ENCODE measurements at places on chromosomes 12 and 14.

- no peak for DNase-seq
- peak within 1 kb of the TSS; percentile 68 for H3K4me3 ChIP-seq
- H3K4me1 ChIP-seq = 0 out of 2 replicates have a peak, but pooled peaks cover 1% of the 10 kb centered on the region
- no peak within 1 kb of the TSS for H3K27ac ChIP-seq
Measured at GRCh38 chr12:55728939-55729818, at the start of gene CD63. Gene CD63, minus strand, starts transcription at chr12:55729009. Its CDS starts 668 bp downstream, at chr12:55728341.

- H3K36me3 ChIP-seq = no peaks in the 10 kb centered on the region
- H3K27me3 ChIP-seq = no peaks in the 10 kb centered on the region
- DNase-seq = no peak
- peaks cover 3% of the 10 kb centered on the region for H3K4me1 ChIP-seq
- H3K4me3 ChIP-seq = no peak overlapping the region
- H3K27ac ChIP-seq = no peak overlapping the region
Measured at GRCh38 chr12:52165096-52165855, 26.5 kb downstream of the KRT80 start.

GRCh38 chr14:54579621-54580020 is 12.7 kb downstream of the SAMD4A start:
- no peaks in the 10 kb centered on the region for H3K27me3 ChIP-seq
- H3K4me3 ChIP-seq = no peak overlapping the region
- no peak for DNase-seq
- H3K27ac ChIP-seq = no peak overlapping the region

DNA sequence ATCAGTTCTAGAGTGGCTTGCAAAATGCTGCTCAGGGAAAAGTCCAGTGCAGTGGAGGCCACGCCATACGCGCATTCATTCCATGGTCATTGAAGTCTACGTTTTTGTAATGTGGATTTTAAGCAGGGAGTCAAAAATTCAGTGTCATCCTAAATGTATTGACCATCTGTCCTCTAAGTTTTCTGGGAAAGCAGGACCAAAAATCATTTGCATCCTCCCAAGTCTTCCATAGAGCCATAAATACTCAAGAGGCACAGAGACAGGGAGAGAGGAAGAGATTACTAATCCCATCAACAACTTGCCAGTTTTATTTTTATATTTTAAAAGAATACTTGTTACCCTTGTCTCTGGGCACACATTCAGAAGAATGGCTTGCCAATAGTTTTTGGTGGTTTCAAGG is 36.9 kb downstream of the RHOJ start:
- no peaks in the 10 kb centered on the region for H3K36me3 ChIP-seq
- no peak for DNase-seq
- no peak overlapping the region for H3K27ac ChIP-seq
- H3K4me3 ChIP-seq = no peak overlapping the region
- no peaks in the 10 kb centered on the region for H3K27me3 ChIP-seq

DNA sequence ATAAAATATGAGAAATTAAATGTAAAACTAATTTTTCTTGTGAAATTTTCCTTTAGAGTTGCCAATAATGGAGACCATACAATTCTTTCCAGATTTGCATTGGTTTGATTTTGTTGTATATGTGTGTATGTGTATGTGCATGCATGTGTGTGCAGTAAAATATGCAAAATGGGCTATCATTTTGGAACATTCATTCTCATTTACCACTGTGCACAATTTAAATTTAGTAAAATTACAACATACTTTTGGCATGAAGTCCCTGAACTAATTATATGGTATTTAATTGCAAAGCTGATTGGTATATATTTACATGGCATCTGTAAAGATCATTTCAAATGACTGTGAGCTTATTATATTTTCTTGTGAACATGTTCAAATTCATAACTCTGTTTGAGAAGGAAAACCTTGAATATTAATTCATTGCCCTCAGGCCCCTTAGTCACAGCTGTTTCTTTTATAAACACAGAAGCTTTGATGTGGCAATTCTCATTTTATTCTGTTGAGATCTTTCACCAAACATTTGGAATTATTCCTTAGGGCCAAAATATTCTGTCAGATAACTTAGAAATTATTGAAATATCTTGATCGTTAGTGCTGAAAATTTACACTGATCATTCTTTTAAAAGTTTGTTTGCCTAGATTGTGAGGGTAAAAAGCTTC is 17.6 kb downstream of the KERA start:
- no peaks in the 10 kb centered on the region for H3K4me1 ChIP-seq
- no peak for DNase-seq
- no peaks in the 10 kb centered on the region for H3K36me3 ChIP-seq
- H3K27ac ChIP-seq = no peak overlapping the region
- H3K4me3 ChIP-seq = no peak overlapping the region

DNA sequence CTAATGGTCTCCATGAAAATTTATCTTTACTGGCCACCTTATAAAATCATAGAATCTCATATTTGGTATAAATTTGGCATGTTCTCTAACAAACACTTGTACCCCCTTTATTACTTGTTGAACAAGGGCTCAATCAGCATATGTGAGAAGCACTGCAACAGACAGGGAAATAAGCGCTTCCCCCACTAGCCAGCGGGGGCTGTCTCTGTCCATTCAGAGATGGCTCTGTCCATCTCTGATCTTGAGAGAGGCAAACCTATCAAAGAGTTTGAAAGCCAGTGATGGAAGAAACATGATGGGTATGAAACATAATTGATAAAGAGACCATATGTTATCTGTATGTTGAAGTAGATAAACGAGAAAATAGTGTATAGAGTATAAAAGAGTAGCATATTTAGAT is 326.8 kb downstream of the PDZRN4 start:
- H3K36me3 ChIP-seq = no peaks in the 10 kb centered on the region
- H3K27me3 ChIP-seq = no peaks in the 10 kb centered on the region
- no peaks in the 10 kb centered on the region for H3K4me1 ChIP-seq

DNA sequence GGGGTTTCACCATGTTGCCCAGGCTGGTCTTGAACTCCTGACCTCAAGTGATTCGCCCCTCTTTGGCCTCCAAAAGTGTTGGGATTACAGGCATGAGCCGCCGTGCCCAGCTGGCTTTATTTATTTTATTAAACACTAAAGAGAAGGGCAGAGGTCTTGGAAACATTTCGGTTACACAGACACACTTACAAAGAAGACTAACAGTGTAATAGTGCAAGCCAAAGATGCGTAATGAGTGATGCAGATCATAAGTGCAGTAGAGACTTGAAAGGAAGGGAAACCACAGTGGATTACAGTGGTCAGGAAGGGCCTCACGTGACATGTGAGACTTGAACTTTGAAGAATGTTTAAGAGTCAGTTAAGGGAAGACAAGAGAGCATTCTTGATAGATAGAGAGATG is 33.9 kb upstream of the CDK17 start:
- H3K4me1 ChIP-seq = no peaks in the 10 kb centered on the region
- no peak overlapping the region for H3K27ac ChIP-seq
- H3K27me3 ChIP-seq = no peaks in the 10 kb centered on the region
- H3K36me3 ChIP-seq = no peaks in the 10 kb centered on the region
- H3K4me3 ChIP-seq = no peak overlapping the region

DNA sequence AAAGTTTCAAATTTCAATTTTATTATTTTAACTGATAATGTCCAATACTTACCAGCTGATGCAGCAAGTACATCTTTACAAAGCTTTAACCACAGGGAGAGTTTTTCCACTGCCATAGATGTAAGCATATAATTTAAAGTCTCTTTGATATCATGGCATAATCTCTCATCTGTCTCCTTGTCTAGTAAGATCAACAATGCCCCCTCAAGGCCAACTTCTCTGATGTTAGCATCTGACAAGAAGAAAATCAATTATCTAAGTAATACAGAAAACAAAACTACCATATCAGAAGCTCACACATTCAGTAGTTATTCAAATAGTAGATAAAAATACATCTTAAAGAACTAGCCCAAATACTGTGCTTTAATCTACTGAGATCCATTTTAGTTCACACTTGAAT is 94.2 kb downstream of the HEATR5A start:
- DNase-seq = no peak
- H3K27me3 ChIP-seq = no peaks in the 10 kb centered on the region
- H3K4me3 ChIP-seq = no peak overlapping the region
- H3K27ac ChIP-seq = no peak overlapping the region
- no peaks in the 10 kb centered on the region for H3K4me1 ChIP-seq

DNA sequence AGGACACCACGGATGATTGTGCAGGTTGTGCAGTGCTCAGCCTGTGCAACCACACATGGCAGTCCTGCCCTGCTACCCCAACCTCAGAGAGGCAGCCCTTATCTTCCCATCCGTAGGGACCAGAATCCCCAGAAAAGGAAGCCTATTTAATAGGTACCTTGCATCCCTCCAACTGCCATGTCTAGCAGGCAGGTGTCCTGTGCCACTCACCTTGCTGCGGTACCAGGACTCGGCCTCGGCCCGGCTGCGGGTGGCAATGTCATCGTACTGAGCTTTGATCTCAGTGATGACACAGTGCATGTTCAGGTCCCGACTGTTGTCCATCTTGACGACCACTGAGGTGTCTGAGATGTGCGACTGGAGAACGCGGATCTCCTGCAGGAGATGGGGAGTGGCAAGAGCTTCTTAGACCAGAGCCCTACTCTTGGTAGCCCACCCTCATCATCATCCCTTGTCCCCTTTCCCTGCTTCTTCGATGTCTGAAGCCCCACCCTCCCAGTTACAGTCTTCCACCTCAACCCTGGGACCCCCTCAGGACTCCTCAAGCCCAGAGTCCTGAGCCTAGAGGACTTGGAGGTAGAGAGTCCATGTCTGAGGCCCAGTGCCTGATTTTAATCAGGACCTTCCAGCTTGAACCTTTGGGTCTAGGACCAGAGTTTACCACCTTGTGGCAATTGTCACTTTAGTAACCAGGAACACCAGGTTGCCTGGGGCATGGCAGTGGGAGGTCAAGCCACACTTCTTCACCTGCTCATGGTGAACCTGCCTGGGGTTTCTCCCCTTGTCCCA is 20.5 kb downstream of the KRT7 start:
- H3K27ac ChIP-seq = no peak overlapping the region
- no peaks in the 10 kb centered on the region for H3K4me1 ChIP-seq
- no peak overlapping the region for H3K4me3 ChIP-seq

- H3K36me3 ChIP-seq = no peaks in the 10 kb centered on the region
- no peak for DNase-seq
- H3K4me3 ChIP-seq = no peak overlapping the region
- no peaks in the 10 kb centered on the region for H3K27me3 ChIP-seq
- H3K27ac ChIP-seq = no peak overlapping the region
Measured at GRCh38 chr12:77560714-77561113, 270.0 kb upstream of the NAV3 start.

DNA sequence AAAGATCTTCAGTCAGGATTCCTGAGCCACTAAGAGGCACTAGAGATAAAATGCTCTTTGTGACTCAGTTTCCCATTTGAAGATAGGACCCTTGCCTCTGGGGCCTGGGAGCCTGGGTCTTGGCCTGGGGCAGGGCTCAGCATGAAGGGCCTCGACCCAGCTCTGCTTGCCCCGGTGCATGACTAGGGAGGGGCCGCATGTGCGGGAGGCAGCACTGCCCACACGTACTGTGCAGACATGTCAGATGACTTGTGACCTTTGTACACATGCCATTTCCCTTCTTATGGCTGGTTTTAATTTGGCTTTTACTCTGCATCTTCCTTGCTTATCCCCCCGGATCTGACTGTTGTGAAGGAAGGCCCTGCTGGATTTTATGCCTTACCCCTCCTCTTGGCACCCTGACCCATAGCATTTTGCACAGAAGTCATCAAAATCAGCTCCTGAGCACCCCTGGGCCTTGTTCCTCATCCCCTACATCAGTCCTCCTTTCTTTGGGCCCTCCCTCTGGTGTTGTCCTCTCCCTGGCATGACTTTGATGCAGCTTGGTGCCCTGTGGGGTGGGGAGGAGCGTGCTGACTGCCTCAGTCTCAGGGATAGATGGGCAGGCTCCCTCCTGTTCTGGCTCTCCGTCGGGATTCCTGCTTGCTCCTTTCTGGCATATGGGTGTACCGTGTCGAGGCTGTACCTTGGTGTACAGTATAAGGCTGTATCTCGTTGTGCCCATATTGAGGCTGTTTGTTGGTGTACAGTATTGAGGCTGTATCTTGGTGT is 4.4 kb downstream of the CLSTN3 start:
- no peak overlapping the region for H3K4me3 ChIP-seq
- peaks cover 1% of the 10 kb centered on the region for H3K4me1 ChIP-seq
- no peak overlapping the region for H3K27ac ChIP-seq
- H3K36me3 ChIP-seq = peaks cover 16% of the 10 kb centered on the region
- DNase-seq = no peak

DNA sequence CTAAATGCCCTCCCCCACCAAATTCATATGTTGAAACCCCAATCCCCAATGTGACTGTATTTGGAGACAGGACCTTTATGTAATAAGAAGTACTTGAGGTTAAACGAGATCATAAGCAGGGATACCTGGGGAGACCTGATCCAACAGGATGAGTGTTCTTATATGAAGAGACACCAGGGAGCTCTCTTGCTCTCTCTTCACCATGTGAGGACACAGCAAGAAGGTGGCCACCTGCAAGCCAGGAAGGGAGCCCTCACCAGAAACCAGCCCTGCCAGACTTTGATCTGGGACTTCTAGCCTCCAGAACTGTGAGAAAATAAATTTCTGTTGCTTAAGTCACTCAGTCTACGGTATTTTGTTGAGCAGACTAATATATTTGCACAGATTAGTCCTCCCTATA is 113.6 kb downstream of the NUAK1 start:
- H3K27ac ChIP-seq = no peak overlapping the region
- H3K4me3 ChIP-seq = no peak overlapping the region
- H3K36me3 ChIP-seq = no peaks in the 10 kb centered on the region
- no peaks in the 10 kb centered on the region for H3K4me1 ChIP-seq
- no peak for DNase-seq

DNA sequence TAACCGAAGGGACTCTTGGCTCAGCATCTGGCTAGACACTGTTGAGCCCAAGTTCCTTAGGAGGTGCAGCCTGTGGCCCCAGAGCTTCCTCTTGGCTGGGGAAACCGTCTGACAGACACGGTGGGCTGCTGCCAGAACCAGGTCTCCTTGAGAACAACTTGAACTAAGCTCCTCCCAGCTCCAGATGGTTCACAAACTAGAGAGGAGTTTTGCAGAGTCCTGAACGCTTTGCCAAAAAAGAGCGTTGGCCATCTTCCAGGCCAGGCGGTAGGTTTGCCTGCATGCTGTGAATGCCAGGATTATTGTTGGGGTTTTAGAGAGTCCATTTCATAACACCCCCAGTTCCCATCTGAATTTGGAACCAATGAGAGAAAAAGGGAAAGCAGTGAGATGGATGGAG is 399.8 kb downstream of the RGS6 start:
- H3K4me3 ChIP-seq = no peak overlapping the region
- H3K27me3 ChIP-seq = no peaks in the 10 kb centered on the region
- H3K27ac ChIP-seq = no peak overlapping the region

DNA sequence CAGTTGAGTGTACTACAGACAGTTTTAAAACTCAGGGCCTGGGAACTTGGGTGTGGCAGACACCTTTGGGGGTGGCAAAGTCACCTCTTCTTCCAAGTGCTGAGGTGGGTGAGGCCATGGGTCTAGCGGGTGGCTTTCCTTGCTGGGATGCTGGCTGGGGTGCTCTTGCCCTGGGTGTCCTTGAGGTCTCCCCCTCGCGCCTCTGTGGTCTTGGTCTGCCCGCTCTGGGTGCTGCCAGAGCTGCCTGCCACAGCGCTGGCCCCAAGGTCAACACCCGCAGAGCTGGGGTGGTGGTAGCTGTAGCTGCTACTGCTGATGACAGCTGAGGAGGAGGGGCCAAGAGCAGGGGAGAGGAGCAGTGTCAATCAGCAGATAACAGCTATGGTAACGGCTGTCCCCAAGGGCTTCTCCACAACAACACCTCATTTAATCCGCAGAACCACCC is 6.8 kb downstream of the KRT74 start:
- H3K4me3 ChIP-seq = no peak overlapping the region
- no peak overlapping the region for H3K27ac ChIP-seq
- H3K36me3 ChIP-seq = no peaks in the 10 kb centered on the region
- H3K27me3 ChIP-seq = no peaks in the 10 kb centered on the region
- no peaks in the 10 kb centered on the region for H3K4me1 ChIP-seq

- H3K4me3 ChIP-seq = no peak overlapping the region
- no peak for DNase-seq
- no peaks in the 10 kb centered on the region for H3K27me3 ChIP-seq
- H3K36me3 ChIP-seq = no peaks in the 10 kb centered on the region
- no peak overlapping the region for H3K27ac ChIP-seq
Measured at GRCh38 chr12:110928700-110929099, 8.3 kb upstream of the MYL2 start.

All from iPS DF 6.9 (cell line).